H9 (cell line): ENCODE measurements at places on chromosomes 2 and 18. TPM values are rescaled to one million over a fixed set of nuclear protein-coding genes. Genes with fewer than 3 reads are reported as not detected.

DNA sequence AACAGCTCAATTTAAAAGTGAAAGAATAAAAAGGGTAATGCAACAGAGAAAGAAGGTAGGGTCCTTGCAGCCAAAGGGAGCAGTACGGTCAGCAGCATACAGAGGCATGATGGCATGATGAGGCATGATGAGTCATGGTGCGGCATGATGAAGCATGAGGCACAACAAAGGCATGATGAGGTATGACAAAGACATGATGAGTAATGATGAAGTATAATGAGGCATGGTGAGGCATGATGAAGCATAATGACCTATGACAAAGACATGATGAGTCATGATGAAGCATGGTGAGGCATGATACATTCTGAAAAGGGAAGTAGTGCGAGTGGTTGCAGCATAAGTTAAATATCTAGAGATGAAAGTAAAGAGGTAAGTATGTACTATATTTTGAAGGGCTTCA is 673.2 kb downstream of the TMEM182 start:
- H3K36me3 ChIP-seq: no peaks in the 10 kb centered on the region
- no peak overlapping the region for H3K4me3 ChIP-seq
- H3K4me1 ChIP-seq: no peaks in the 10 kb centered on the region
- no peak overlapping the region for H3K27ac ChIP-seq

LYG2 gene
- total RNA-seq: 0.29 TPM in 1 of 2 replicates, not detected in the other

- H3K36me3 ChIP-seq: no peaks in the 10 kb centered on the region
- H3K4me3 ChIP-seq: no peak overlapping the region
- no peaks in the 10 kb centered on the region for H3K27me3 ChIP-seq
- H3K27ac ChIP-seq: no peak overlapping the region
These were observed 1234.4 kb downstream of the SUCLG1 start for GRCh38 chr2:83224591-83225200.

DNA sequence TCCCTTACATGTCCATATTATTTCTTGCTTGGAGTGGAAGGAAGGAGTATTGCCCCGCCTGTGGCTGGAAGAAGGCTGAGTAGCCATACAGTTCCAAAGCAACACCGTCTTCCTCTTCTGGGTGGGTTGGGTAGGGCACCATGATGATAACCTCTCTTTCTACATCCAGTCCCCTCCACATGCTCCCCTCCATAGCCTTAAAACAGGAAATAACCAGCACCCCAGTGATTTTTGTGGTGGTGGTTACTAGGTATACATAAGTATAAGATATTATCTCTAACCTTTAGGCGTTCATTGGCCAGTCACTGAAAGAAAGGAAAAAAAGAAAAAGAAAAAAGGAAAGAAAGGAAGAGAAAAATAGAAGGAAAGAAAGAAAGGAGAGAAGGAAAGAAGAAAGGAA is 63.1 kb downstream of the CXCR4 start:
- no peak overlapping the region for H3K27ac ChIP-seq
- H3K36me3 ChIP-seq: 0 out of 3 replicates have a peak, but pooled peaks cover 2% of the 10 kb centered on the region
- no peaks in the 10 kb centered on the region for H3K4me1 ChIP-seq
- H3K27me3 ChIP-seq: no peaks in the 10 kb centered on the region
- no peak overlapping the region for H3K4me3 ChIP-seq
- DNase-seq: no peak

- no peaks in the 10 kb centered on the region for H3K27me3 ChIP-seq
- DNase-seq: no peak
- no peaks in the 10 kb centered on the region for H3K4me1 ChIP-seq
- no peak overlapping the region for H3K27ac ChIP-seq
- no peak overlapping the region for H3K4me3 ChIP-seq
These were observed 13.0 kb upstream of the ALLC start for GRCh38 chr2:3644891-3645605.

DOCK10 gene
- total RNA-seq: 0.61 and 0.79 TPM in 2 replicates

ABCB11 gene
- 0.04 TPM in 1 of 2 replicates, not detected in the other for total RNA-seq

DNA sequence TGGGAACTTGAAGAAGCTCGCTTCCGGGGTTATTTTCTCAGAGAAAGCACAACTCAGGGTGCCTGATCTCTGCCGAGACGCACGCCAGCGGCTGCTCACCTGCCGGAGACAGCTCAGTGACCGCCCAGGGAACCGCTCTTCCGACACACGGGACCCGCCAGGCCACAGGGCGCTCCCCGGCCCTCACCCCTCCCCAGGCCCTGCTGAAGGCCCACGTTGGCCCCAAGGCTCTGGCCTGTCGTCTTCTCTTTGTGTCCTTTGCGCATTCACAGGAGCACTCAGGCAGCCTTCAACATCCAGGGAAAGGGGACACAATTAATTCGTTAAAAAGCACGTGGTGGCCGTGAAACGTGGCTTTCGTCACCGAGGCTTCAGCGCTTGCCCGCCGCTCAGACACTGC is 276.3 kb upstream of the SALL3 start:
- peaks cover 7% of the 10 kb centered on the region for H3K36me3 ChIP-seq
- H3K27me3 ChIP-seq: no peaks in the 10 kb centered on the region
- H3K27ac ChIP-seq: no peak overlapping the region
- no peak for DNase-seq
- no peak overlapping the region for H3K4me3 ChIP-seq
- H3K4me1 ChIP-seq: no peaks in the 10 kb centered on the region; the same call in 1 of the 2 replicates

CABYR gene
- total RNA-seq: 12.3 and 13.6 TPM in 2 replicates

- no peak overlapping the region for H3K27ac ChIP-seq
- peaks cover 8% of the 10 kb centered on the region; the same call in 1 of the 2 replicates for H3K4me1 ChIP-seq
- peak; percentile 51 for DNase-seq
- H3K36me3 ChIP-seq: peaks cover 7% of the 10 kb centered on the region; the same call in 2 of the 3 replicates
These were observed 100.6 kb downstream of the CMPK2 start for GRCh38 chr2:6764968-6765723.

LYG1 gene
- total RNA-seq: 0.31 and 0.37 TPM in 2 replicates
